ENCODE measurements at places on chromosomes 7 and 10.

DNA sequence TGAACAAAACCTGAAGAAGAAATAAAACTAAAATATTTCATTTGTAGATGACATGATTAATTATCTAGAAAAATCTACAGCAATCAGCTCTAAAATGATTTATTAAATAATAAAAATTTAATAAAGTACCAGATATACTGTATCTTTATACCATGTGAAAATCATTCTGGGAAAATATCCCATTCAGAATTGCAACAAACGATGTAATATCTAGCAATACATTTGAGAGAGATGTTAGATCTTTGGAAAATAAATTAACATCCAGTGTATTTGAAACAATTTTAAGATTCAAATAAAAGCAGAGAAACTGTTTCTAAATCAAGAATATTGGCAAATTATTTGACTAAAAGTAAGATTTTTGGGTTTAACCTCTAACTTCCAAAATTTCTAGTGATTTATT lies 62.2 kb downstream of the ZEB1 start:
- DNase-seq = no peak

- no peak for DNase-seq
Observed at GRCh38 chr7:44541876-44542610, 913 bp upstream of the NPC1L1 start.

GRCh38 chr7:50826371-50827172 lies 43.9 kb upstream of the GRB10 start:
- no peak for DNase-seq

- DNase-seq = no peak
Observed at GRCh38 chr7:40369641-40370277, 235.0 kb downstream of the SUGCT start.

Measured in cortex of kidney (tissue), 1 donor.